ENCODE measurements at places on chromosomes 1 and 21.
A peak's percentile ranks its signal among the peaks of the same experiment; 100 is the strongest.

GRCh38 chr1:23187637-23188036 lies 19.0 kb upstream of the LUZP1 start:
- no peak for DNase-seq

GRCh38 chr1:241842565-241842964 lies 5.4 kb upstream of the EXO1 start:
- DNase-seq, result no peak

GRCh38 chr1:75514270-75514669 lies 96.6 kb downstream of the SLC44A5 start:
- DNase-seq, result no peak

DNA sequence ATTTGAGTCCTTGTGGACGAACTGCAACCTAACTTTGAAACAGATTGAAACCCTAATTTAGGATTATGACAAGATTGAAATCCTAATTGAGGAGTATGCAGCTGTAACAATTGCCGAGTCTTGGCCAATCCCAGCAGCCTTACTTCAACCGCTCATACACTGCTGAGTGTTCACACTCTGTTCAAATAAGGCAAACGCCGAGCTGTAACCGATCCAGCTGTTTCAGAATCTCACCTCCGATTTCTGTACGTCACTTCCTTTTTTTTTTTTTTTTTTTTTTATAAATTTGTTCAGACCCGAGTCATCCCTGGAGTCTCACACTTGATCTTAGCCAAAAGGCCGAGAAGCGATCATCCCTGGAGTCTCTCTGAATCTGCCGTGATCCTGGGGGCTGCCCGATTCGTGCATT lies 22.3 kb upstream of the ATP5PO start:
- DNase-seq, result peak; percentile 60

- no peak for DNase-seq
Measured at GRCh38 chr1:125087247-125087646, 3902.5 kb downstream of the SRGAP2C start.

- no peak for DNase-seq
Measured at GRCh38 chr1:219299420-219299819, 125.7 kb downstream of the LYPLAL1 start.

DNA sequence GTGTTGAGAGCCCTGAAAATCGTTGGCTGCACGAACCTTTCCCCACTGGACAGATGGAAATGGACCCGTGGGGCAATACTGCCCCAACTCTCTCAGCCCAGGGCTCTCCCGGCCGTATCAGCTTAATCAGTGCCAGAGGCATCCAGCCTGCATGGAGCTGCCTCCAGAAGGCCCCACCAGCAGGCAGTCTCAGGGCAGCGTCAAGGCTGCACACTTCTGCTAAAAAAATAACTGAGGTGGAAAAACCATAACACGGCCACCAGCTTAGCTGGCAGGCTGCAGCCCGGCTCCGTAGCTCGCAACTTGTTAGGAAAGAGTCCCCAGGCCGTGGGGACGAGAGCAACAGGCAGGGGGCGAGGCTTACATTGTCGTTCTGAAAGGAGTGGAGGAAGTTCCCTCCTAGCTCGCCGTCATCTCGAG lies 27.9 kb downstream of the MRPL37 start:
- no peak for DNase-seq
